ENCODE measurements at places on chromosomes 1 and 21. TPM values are rescaled to one million over a fixed set of nuclear protein-coding genes. Genes with fewer than 3 reads are reported as not detected.

The LINGO4 gene
- total RNA-seq = 0.35 TPM

The TRIM58 gene
- total RNA-seq = 0.69 TPM

The RGS18 gene
- 0.15 TPM for total RNA-seq

The PGLYRP3 gene
- not detected for total RNA-seq

The CATSPERE gene
- total RNA-seq = 0.69 TPM

The ZNF593OS gene
- not detected for total RNA-seq

The PRKCZ gene
- total RNA-seq = 5.6 TPM

The ARHGEF10L gene
- not detected for total RNA-seq
